ENCODE measurements at places on chromosomes 12 and 14.

- DNase-seq = no peak
These were observed 105.7 kb downstream of the CRADD start for GRCh38 chr12:93782853-93783252.

- no peak for DNase-seq
These were observed 111.3 kb downstream of the DYRK2 start for GRCh38 chr12:67759829-67760228.

GRCh38 chr12:114508529-114509129, 102.7 kb upstream of the TBX5 start:
- peak; percentile 68 for DNase-seq

DNA sequence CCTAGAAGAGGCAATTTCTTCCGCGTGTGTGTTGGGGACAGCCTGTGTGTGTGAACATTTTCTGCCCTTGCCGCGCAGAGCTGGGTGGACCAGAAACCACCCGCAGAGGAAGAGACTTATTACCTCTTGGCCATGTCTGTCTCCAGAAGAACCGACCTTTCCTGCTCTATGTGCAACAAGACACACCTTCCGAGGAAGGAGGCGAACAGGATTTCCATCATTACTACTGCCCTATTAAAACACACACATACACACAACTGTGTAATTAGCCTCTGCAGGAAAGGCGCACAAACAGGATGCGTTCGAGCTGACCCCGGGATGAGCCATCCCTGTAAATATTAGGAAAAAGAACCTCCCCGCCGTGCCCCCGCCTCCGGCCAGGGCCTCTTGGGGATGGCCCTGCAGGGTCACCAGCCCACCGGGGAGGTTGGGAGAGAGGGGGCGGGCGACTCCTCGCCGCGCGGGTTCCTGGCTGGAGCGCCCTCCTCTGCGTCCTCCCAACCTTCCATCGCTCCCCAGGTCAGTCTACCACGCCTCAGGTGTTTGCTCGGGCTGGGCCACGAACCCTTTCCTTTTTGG, 484 bp upstream of the PRKCH start:
- no peak for DNase-seq

DNA sequence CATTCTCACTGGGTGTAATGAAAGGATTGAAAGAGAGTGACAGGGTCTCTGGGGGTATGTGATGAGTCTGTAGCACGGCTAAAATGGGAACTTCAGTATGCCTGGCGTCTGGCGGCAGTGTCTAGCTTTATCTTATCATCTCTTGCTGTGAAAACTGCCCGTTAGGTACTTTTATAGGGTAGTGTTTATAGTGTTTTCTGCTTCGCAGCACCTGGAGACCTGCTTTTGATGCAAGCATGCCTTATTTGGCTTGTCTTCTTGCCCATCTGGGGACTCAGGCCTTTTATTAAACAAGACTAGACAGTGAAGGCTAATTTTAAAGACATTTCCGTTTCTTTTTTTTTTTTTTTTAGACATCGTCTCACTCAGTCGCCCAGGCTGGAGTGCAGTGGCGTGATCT, 36.3 kb upstream of the ALDH2 start:
- no peak for DNase-seq

DNA sequence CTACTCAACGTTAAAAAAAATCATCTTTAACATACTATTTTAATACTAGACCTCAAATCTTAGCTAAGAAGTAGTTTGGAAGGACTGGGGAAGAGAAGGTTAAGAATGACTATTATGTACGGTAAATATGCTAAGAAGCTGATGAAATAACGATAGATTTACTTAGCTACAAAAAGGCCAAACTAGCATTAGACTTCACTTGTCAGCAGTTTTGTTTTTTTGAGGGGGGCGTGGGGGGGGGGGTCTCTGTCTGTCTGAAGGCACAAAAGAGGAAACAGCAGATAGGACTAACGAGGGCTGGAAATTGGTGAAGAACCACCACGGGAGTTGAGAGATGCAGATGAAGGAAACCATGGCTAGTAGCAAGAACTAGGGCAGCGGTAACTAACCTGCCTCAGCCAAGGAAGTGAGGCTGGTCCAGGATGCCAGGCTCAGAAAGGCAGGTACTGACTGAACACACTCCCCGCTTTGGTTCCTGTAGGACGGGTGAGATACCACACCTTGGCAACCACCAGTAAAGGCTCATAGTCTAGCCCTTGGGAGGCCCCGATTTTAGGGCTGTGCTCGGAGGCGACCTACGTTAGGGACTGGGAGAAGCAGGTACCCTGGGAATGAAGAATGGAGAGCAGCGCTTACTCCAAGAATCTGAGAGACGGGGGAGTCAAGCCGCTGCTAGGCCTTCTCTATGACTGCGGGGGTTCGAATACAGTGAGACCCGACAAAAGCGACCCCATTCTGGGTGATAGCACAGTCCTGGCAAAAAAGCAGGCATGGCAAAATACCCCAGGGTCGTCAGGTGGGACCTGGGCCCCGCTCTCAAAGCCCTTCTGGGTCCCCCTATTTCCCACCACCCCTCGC, 675 bp downstream of the NEDD8 start:
- no peak for DNase-seq

DNA sequence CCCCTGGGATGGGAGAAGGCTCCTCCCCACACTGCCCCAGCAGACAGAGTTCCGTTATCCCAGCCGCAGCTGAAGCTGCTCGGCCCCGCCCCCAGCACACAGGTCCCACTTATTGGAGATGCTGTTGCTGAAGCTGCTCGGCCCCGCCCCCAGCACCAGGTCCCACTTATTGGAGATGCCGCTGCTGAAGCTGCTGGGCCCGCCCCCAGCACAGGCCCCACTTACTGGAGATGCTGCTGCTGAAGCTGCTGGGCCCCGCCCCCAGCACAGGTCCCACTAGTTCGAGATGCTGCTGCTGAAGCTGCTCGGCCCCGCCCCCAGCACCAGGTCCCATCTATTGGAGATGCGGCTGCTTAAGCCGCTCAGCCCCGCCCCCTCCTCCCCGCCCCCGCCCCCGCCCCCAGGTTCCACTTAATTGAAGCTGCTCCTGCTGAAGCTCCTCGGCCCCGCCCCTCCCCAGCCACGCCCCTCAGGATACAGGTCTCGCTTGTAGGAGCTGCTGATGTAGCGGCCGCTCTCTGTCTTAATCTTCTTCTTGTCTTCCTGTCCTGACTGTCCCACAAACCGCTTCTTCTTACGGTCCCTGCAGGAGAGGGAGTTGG, 12.0 kb downstream of the CFAP73 start:
- DNase-seq = no peak

DNA sequence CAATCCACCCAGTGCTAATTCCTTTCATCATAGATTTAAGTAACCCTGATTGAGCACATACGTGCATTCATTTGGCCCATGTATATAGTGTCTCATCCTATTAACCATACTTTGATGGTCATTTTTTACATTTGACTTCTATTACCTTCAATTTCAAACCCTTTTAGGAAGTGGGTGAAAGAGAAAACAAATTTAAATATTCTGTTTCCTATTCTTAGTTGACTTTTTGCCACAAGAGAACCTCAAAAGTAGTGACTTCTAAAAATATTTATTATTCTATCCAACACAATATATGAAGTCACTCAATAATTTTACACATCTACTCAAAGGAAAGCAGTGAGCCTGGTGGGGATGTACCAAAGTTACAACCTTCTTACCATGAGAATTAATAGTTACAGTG, 164.9 kb downstream of the CEP128 start:
- no peak for DNase-seq

- DNase-seq = no peak
These were observed 256.9 kb downstream of the CACNA1C start for GRCh38 chr12:2309647-2310046.

GRCh38 chr14:91149462-91149861, 35.6 kb downstream of the DGLUCY start:
- no peak for DNase-seq
